K562 (cell line): ENCODE measurements at places on chromosomes 7 and 10.

DNA sequence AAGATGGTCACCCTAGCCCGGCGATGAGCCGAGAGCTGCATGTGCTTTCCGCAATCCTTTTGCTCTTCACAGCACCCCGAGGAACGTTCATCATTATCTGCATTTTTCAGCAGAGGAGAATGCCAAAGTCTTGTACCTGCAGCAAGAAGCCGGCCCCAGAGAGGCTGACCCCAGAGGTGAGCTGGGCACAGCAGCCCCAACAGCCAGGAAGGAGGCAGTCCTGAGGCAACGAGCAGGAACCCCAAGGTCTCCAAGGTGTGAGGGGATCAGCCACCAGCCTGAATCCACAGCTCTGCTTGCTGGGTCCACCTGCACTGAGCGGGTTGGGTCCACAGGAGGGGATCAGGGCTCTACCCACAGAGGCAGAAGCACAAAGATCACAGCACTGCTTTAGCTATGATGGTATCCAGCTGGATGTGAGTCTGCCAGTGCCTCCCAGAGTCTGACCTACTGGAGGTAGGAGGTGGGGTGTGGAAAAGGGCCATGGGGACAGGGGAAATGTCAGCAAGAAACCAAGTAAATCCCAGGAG, 16.8 kb upstream of the GDF10 start:
- DNase-seq = no peak

GRCh38 chr7:984361-985126, 1.6 kb downstream of the CYP2W1 start:
- no peak for DNase-seq

DNA sequence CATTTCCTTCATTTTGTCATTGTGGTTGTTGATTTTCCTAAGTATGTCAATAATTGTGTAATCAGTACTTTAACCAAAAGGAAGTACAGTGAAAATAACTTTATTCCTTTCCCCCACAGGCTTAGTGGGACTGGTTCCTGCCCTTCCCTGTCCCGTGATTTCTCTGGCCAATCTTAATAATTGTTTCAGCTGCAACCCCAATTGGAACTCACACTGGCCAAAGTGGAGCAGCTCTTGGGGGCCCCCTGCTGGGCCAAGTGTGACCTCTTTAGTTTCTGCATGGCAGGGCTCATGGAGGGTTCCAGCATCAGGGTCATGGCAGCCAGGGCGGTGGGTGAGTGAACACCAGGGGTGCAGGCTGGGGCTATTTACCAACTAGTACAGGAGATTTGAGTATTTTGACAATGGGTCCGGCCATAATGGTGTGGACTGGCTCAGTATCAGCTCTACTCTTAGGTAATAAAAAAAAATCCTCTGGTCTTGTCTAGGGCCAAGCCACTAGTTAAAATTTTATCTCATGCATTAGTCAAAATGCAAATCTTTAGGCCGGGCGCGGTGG, 31.7 kb downstream of the CYCS start:
- DNase-seq = peak; percentile 84

DNA sequence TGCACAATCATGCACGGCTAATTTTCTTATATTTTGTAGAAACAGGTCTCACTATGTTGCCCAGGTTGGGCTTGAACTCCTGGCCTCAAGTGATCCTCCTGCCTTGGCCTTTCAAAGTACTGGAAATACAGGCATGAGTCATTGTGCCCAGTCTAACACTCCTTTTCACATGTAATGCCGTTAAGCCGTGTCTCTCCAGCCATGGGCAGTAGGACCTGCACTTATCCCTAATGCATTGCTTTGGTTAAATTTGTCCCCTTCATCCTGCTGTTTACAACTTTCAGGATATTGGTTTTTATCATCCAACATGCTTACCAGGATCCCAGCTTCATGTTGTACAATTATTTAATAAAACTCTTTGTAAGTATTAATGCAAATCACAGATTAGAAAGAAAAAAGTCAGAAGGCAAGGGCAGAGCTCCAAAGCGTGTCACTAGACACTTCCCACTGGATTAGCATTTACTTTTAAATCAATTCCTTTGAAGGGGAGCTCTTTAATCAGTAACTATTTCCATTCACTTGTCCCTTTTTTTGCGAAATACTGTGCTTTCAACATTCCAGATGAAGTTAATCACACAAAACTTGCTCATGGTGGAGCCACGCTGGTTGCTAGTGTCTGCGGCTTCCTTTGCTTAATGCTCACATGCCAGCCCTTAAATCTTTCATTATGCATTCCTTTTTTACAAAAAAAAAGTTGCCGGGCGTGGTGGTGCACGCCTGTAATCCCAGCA, 256.0 kb upstream of the AUTS2 start:
- no peak for DNase-seq

- no peak for DNase-seq
Observed at GRCh38 chr7:28065721-28066285, 114.8 kb downstream of the JAZF1 start.

DNA sequence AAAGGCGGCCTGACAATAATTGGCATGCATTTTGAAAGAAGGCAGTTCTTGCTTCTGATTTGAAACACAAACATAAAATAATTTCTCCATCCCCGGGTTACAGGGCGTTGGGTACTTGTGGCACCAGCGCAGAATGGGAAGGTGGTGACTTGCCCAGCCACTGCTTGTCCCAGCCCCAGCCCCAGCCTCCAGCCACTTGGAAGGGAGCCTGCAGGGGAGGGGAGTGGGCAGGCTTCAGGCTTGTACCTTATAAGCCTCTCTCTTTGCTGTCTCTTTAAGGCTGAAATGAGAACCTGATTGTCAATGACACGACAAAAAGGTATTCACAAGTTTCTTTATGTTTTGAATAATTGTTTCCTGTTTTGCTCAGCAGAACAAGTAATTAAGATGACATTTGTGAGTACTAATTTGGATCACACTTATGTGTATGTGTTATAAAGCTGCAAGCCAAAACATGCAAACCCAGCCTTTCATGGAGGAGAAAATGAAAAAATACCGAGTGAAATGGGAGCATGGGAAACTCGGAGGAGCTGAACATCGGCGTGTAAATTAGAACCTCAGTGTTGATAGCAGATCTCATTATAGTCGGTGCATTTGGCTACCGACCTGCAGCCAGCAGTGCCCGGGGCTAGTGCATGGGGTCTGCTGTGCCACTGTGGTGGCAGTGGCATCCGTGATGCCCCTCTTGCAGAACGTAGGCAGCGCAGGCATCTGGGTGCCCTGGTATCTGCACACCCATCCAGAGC, 129.9 kb downstream of the EBF3 start:
- no peak for DNase-seq

DNA sequence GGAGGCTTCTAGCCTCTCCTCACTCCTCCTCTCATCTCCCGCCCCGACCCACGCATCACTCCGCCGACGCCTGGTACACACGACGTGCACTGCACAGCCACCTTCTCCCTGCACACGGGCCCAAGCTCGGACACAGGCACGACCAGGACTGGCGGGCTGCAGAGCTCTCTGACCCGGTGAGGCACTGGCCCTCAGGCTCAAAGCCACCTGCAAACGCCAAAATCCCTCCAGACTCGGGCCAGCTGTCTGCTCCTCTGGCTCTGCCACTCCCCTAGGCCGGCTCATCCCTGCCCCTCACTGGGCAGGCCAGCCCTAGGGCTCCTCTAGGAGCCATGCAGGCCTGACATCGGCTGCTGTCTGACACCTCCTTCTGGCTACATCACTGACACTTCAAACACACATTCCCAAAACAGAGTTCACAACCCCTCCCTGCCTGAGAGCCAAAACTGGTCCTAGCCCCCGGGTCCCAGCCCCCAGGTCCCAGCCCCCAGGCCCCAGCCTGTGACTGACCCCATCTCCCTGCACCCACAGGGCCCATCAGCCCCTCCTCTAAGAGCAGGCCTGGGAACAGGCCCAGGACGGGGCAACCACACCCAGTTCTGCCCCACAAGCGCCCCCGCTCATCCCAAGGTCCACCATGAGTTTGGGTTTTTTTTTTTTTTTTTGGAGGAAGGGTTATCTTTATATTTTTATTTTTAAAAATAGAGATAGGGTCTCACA, 35.1 kb downstream of the MAD1L1 start:
- no peak for DNase-seq

DNA sequence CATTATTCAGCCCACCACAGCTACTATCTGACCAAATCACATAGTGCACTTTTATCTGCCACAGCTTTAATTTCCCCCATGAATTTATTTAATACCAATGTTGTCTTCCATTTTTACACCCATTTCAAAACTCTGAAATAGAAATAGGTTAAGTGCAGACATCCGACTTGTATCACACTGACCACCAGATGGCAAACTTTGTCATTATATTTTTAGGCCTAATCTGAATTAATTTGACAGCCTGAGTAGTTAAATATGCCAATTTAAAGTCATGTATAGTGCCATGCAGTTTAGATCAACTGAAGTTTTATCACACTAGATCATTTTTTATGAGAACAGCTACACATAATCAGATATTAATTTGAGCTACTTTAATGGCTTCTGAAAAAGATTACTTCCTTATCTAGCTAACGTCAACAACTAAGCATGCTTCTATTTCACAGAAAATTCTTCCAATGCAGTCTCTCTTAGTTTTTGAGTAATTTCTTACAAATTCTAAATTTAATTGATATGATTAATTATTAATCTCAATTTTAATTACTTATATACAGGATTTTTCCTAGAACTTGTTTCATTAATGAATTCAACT, 566.4 kb downstream of the GFRA1 start:
- DNase-seq = no peak

DNA sequence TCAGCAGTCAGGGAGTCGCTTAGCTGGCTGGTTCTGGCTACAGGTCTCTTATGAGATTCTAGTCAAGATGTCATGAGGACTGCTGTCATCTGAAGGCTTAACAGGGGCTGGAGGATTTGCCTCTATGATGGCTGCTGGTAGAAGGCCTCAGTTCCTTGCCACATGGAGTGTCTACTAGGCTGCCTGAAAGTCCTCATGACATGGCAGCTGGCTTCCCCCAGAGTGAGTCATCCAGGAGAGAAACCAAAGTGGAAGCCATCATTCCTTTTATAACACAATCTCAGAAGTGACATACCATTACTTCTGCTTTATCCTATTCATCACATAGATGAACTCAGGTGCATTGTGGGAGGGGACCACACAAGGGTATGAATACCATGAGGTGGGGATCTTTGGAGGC, 75.1 kb downstream of the EXOC6 start:
- no peak for DNase-seq

- no peak for DNase-seq
Observed at GRCh38 chr7:105097619-105098018, 83.6 kb downstream of the KMT2E start.

DNA sequence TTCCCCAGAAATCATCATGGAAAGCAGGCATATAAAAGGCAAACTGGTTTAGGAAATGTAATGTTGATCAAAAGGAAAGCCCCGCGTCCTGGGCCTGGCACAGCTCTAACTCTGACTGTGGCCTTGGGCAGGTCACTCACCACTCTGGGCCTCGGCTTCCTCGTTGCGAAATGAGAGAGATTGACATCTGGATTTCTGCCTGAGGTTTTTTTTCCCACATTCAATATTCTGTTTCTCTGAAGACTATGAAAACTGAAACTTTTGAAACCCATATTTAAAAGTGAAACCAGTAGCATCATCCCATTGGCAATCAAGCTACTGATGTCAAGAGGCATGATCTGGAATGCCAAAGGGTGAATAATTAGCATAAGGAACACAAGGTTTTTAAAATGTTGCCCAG, 369.7 kb upstream of the NPVF start:
- no peak for DNase-seq

DNA sequence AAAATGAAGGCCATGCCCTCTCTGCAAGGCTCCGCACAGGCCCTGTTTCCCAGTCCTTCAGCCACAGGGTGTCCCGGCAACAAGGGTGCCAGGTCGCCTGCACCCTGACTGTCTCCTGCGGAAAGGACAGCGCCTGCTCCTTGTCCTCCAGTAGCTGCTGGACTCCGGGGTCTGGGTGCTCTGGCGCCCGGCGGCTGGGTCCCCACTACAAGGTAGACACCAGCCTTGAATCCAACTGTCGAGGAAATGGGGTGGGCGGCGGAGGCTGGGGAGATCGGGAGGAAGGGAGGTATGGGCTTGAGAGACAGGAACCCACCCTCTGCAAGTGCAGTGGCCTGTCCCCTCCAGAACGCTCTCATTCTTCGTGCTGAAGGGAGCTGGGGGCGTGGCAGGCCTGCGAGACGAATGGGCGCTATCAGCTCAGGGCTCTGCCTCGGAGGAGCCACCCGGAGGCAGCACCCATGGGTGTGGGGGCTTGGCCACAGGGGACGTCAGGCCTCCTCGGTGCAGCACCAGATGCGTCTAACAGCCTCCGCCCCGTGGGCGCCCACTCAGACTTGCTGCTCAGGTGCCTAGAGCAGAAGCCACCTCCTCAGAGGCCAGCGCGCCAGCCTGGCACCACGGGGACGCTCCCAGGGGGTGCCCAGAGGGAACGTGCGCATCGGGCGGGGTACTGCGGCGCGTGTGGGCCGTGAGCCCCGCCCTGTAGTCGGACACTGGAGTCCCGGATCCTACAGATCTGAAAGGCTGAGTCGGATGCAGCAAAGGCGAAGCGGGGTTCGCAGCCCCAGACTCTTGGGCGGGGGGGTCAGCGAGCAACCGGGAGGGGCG, 15.6 kb downstream of the ADAM8 start:
- DNase-seq = peak; percentile 61

- DNase-seq = no peak
Observed at GRCh38 chr10:114642729-114643128, 15.3 kb downstream of the ABLIM1 start.

- DNase-seq = no peak
Observed at GRCh38 chr7:117323305-117323850, 520 bp upstream of the WNT2 start.

DNA sequence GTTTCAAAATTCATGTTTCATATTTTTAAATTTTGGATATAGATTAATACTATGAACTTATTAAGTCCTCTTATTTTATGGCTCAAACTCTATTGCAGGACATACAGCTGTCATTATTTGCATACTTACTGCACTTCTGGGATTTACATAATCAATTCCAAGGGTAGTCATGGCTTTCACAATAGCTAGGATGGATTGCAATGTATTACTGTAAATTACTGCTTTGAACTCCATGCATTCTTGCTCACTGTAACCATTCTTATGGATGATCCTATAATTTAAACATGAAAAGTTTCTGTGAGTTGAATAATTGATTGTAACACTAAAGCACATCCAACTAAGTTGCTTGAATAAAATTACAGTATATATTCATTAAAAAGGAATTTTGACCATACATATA, 23.5 kb downstream of the GNAT3 start:
- DNase-seq = no peak

DNA sequence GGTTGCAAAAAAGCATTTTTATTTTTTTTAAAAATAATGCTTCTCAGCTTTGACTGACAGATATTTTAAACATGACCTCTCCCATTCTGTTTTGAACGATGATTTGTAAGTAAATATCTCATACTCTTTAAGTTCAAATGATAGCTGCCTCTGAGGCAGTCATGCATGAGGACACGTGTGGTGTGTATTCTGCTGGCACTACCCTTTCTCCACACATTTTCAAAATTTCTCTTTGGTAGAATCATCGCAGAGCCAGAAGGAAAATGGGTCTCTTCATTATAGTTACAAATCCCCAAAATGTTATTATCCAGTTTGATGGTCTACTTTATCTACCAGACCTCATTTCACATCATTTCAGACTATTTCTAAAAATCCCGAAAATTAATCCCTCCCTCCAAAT, 55.1 kb downstream of the FZD1 start:
- DNase-seq = no peak

GRCh38 chr7:86558680-86559501, 84.8 kb upstream of the GRM3 start:
- DNase-seq = no peak
